ENCODE measurements at places on chromosomes 12 and 14.
A peak's percentile ranks its signal among the peaks of the same experiment; 100 is the strongest.

DNA sequence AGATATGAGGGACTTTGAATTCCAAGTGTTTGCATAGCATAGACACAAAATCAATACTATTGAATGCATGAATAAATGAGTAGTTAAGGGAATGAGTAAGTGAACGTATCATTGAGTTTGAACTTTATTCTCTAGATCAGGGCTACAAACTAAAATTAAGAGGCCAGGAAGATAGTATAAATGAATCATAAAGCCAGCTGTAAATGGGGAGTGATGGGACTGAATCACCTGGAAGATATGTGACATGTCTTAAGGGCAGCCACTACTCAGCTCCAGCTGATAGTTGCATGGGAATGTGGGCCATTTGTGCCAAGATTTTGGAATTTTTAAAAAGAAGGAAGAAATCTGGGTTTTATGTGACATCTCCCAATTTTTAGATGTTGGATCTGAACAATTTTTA lies 229.9 kb downstream of the AKAP6 start:
- DNase-seq, result no peak

DNA sequence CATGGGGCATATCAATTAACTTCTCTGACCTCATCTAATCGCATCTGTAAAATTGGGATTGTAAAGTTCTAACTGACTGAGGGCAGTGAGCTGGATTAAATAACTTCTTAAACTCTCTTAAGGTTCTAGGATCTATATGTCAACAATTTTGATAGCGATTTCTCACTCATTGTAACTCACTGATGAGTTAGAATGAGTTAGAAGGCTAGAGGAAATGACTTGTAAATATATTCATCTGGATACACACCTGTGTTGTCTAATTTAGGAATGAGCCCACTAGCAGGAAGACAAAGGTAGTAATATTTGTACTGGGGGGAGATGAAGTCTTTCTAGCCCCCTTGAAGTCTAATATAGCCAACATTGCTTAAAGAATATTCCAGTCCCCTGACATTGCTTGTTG lies 46.3 kb upstream of the CERS5 start:
- no peak for DNase-seq

GRCh38 chr12:20383612-20384011 lies 15.3 kb downstream of the PDE3A start:
- DNase-seq, result no peak

GRCh38 chr14:94400422-94400841 lies 12.0 kb upstream of the SERPINA1 start:
- no peak for DNase-seq

- no peak for DNase-seq
Observed at GRCh38 chr12:81078469-81079196, 754 bp downstream of the ACSS3 start.

- DNase-seq, result no peak
Observed at GRCh38 chr12:62050785-62051184, 209.4 kb upstream of the USP15 start.

DNA sequence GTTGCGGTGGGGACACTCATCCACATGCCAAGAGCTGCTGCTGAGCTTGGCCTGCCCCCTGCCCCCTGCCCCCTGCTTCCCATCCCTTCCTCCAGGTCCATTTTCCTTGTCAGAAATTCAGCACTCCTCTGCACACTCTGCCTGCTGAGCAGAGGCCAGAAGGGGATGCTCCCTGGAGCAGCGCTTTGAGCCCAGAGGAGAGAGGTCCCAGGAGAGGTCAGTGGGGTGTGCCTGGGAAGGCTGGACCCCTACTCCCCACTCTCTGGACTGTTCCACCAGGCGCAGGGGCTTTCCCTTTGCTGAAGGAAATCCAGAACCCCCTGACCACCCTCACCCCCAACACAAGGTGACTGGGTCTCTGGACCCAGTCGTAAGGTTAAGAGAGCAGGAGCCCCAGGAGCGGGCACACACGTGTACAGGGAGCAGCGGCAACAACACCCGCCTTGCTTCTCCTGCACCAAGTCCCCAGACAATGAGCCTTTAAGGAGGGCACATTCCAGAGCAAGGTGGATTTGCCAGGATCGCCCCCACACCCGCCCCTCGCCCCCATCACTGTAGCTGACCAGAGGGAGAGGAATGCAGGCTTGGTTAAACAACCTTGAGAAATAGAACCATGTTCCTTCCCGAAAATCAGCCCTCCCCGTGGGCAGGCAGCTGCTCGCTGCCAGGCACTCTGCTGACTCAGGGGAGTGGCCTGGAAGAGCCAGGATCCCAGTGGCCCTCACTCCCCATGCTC lies 30.7 kb downstream of the ISCA2 start:
- DNase-seq, result no peak

DNA sequence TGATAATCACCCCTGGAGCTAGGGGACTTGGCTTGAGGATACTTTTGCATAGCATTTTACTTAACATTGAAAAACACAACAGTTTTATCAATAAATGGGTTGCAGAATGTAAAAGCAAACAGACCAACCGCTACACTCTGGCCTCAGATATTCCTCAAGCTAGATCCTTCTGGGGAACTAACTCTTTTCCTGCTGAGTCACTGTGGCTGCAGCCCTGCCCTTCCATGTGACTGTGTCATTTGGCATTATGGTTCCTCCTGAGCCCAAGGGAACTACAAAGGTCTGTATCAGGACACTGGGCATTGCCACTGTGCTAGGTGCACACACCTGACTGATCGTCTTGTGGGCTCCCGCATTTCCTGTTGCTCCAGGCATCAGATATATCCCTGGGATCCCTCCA lies 56.6 kb downstream of the TTC9 start:
- DNase-seq, result no peak

- DNase-seq, result no peak
Observed at GRCh38 chr14:100905166-100905565, 1.6 kb upstream of the RTL1 start.

GRCh38 chr12:117524806-117525205 lies 163.4 kb upstream of the NOS1 start:
- no peak for DNase-seq

DNA sequence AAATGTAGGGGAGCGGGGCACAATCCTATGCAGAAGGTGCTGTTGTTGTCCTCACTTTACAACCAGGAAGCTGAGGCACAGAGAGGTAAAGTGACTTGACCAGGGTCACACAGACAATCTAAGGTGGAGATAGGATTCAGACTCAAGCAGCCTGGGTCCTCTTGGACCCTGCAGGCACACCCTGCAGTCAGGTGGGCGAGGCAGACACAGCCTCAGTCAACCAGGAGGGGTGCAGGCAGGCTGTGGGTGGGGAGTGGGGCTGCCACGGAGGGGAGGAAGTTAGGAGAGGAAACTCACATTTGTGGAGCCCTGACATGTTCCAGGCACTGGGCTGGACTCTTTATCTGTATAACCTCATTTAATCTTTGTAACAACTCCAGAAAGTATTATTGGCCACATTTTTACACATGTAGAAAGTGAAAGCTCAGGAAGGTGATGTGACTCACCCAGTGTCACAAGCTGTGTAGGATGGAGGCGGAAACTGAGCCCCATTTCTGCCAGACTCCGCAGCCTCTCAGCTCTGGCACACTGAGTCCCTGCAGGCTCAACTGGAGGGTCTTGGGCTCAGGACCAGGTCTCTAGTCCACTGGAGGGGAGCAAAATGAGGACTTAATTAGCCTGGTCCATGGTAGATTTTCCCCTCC lies 24.9 kb upstream of the CHGA start:
- DNase-seq, result peak; percentile 31

DNA sequence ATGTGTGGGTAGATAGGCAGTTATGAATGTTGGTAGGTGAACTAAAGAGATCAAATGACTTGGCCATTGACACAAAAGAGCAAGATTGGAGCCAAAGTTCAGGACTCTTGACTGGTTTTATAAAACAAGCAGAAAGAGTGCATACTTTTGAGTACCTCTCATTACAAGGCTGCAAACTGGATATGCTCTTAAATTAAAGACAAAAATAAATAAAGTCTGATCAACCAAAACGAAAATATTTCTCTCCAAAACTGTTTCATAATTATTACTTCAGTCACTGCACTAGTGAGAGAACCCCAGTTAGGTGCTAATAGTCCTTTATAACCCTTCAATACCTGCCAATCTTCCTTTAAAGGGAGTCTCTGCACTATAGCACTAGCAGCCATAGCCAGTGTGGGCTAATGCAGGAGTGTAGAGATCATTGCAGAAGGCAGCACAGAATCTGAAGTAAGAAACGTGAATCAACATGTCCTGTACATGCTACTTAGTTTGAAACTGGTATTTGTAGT lies 147.1 kb downstream of the FOXA1 start:
- DNase-seq, result no peak

GRCh38 chr12:14066021-14066420 lies 84.6 kb upstream of the GRIN2B start:
- no peak for DNase-seq

All from stimulated activated CD4-positive, alpha-beta T cell treated with anti-CD3 and anti-CD28 coated beads, Interleukin-12 subunit alpha, Interleukin-12 subunit beta, amount 100 ng/mL, for 24 hours (primary cell).